ENCODE measurements at places on chromosomes 2 and 18.

DNA sequence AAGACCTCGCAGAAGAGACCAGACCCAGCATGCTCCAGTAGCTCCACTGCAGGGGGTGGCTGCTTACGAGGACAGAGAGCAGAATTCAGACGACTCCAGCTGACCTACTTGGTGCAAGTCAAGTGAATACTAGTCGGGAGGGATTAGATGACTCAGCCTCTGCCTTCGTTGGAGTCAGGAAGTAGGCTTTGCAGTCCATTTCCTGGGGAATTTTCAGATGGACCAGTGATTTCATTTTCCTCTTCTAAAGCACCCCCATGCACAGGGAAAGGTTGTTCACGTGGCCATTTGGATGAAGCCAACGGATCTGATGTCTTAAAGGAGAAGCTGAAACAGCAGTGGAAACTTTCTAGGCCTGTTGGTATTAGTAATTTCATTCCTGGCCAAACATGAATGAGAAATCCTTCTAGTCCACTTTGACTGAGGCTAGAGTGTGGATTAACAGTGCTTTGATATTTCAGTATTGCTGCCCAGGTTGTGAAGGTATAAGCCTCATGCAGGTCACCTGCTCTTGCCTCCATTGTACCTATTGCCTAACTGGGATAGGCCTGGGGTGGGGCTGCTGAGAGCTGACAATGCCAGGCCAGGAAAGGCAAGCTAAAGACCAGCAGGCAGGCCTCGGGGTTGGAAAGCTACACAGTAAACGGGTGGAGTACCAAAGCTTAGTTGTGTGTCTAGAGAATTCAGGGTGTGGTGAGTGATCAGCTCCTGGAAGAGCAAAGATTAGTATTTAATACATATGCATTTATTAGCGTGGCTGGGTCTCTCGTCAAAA lies 117.6 kb upstream of the FOSL2 start:
- DNase-seq = peak; percentile 67

DNA sequence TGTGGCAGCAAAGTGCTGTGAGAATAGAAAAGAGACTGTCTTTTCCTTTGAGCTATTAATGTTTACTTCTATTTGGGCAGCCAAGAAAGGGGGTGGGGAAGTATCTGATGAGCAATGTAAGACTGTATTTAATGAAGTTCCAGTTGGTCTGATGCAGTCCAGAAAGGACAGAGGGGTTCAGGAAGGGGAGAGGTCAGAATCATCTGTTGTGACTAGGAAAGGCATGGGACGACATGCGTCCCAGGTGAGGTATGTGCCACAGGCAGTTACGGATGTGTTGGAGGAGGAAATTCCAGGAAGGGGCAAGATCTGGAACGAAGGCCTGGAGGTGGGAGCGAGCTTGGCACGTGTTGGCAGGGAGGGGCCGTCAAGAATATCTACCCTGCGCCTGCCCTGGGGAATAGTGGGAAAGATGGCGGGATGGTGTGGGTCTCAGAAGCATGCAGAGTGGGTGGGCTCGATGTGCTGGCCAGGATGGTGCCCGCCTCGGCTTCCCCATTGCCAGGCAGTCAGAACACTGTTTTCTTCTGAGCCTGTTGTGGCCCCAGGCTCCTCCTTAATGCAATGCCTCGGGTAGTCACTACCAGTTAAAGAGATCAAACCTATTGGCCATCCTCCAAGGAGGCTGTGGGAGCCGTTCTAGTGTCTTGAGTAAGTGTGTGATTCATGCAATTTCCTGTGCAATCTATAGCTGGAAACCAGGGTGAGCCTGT lies 57.8 kb upstream of the TXNDC2 start:
- peak; percentile 91 for DNase-seq

- no peak for DNase-seq
These were observed 7.0 kb upstream of the SATB2 start for GRCh38 chr2:199464606-199465352.

GRCh38 chr2:41949883-41950665 lies 97.7 kb upstream of the PKDCC start:
- DNase-seq = no peak

GRCh38 chr2:156883804-156884203 lies 373.7 kb upstream of the GALNT5 start:
- no peak for DNase-seq

GRCh38 chr2:202377207-202377761 lies 1.2 kb downstream of the BMPR2 start:
- DNase-seq = no peak

DNA sequence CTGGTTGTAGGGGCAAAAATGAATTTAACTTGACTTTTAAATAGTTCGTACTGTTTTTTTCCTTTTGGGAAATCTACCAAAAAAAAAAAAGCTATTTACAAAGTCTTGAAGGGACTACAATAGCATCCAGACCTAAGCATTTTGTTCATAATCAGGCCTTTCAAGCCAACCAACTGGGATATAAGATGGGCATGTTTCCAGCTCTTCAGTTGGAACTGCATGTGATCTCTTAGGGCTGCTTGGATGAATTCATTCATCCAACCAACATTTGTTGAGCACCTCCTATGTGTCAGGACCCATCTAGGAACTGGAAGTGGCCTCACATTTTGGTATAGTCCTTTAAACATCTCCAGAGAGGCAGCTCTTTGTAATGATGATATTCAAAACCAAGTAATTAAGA lies 98.6 kb downstream of the AAK1 start:
- DNase-seq = no peak

- no peak for DNase-seq
These were observed 1125.5 kb downstream of the BCL11A start for GRCh38 chr2:59427980-59428379.

DNA sequence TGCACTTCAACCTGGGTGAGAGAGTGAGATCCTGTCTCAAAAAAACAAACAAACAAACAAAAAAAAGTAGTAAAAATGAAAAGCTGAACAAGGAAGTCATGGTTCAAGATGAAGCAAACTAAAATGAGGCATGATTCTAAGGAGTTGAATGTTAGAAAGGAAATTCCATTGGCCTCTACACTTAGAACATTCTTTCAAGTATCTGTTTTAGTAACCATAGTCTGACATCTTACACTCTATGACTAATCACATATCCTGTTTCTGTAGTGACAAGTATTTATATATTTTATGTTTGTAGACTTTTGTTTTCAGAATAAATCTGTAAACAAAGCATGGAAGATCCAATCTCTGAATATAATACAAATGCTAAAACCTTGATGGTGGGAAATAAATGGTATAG lies 164.1 kb downstream of the KIAA1328 start:
- DNase-seq = peak; percentile 37

Measured in GM04503 (cell line).